ENCODE measurements at places on chromosomes 3 and 15. TPM values are rescaled to one million over a fixed set of nuclear protein-coding genes. Genes with fewer than 3 reads are reported as not detected.

- no peak for DNase-seq
Measured at GRCh38 chr15:91196768-91197167, 96.7 kb downstream of the SV2B start.

DNA sequence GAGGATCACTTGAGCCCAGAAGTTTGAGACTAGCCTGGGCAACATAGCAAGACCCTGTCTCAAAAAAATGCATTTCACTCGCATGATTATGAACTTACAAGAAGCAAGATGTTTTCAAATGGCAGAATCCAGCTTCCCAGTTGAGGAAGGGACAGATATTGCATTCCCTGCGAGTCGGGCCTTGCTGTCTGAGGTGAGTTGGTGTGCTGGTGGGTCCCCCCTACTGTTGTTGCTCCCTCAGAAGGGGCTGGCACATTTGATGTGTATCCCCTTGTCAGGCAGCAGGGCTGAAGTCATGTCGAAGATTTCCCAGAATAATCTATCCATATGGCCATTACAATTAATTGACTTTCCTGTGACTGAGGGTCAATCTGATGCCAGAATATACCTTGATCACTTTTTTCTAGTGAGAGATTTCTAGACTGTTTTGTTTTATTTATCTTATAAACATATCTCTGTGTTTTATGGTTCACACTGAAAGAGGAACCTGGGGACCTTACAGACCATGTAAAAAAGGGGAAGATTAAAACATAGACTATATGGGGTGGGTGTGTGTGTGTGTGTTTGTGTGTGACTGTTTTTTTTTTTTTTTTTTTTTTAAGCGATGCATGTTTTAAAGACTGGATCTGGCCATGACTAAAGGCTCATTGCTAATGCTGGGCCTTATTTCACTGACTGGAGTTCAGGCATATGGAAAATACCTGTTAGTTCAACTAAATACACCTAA is 112.1 kb upstream of the MRPS22 start:
- no peak for DNase-seq

DNA sequence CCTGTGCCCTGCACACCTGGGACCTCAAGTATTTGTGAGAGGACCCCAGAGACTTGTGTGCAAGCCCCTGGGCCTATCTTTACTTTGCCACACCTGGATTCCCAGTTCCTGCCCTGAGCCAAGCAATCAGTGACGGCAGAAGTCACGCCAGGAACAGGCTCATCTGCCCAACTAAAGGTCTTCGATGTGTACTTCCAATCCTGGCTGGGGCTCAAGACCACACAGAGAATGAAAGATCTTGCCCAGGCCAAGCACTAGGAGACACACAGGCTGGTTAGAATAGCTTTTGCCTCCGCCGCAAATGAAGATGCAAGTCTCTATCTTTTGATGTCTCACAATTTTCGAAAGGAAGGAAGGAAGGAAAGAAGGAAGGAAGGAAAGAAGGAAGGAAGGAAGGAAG is 228.8 kb downstream of the OCA2 start:
- no peak for DNase-seq

GRCh38 chr15:88788816-88789215 is 14.4 kb upstream of the ACAN start:
- DNase-seq, result no peak

DNA sequence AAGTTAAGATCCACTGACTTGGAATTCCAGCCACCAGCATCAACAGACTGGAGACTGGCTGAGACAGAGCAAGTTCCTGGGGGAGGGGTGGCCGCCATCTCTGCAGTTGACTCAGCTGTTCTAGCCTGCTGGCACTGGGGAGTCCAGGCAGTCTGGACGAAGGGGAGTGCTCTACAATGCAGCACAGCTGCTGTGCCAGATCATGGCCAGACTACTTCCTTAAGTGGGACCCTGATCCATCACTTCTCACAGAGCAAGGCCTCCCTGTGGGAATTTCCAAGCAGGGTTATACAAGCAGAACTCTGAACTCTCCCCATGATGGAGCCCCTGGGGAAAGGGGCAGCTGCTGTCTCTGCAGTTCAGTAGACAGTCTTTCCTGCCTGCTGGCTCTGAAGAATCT is 35.2 kb downstream of the PYGO1 start:
- no peak for DNase-seq

DNA sequence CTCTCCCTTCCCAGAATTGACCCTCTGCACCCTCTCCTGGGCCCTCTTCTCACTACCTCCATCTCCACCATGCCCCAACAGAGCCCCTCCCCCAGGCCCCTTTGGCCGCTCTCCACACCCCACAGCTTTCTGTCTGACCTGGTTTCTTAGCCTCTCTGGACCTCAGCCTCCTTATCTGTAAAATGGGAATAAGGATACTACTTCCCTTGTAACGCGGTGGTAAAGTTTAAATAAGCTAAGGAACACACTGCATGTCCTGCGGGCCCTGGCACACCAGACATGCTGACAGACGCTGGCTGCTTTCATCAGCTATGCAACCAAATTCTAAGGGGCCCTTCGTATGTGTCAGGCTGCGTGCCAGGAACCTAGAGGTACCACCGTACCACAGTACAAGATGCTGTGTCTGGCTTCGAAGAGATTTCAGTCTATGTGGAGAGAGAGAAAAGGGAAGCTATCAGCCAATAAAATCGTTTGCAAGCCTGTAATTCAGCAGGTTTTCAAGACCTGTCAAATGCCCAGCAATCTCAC is 777 bp upstream of the SLC51A start:
- DNase-seq, result no peak

GRCh38 chr3:194090716-194091115 is 45.2 kb upstream of the HES1 start:
- DNase-seq, result no peak

DNA sequence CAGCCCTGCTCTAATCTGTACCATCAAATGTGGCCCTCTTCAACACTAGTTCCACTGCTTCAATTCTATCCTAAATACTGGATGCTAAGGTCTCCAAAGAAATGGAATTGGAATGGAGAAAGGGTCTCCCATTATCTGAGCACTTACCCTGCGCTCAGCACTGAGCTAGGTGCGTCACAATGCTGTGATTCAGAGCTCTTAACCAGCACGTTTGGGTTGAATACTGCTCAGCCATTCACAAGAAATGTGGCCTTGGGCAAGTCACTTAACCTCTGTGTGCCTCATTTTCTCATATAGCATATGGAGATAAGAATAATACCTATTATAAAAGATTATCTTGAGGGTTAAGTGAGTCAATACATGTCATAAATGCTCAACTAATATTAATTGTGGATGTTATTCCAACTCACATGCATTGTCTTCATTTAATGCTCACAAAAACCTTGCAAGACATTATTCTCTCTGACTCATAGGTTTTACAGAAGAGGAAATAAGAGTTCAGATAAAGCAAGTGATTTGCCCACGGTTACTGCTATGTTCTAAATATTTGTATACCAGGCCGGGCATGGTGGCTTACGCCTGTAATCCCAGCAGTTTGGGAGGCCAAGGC is 27.4 kb upstream of the SRGAP3 start:
- no peak for DNase-seq

DNA sequence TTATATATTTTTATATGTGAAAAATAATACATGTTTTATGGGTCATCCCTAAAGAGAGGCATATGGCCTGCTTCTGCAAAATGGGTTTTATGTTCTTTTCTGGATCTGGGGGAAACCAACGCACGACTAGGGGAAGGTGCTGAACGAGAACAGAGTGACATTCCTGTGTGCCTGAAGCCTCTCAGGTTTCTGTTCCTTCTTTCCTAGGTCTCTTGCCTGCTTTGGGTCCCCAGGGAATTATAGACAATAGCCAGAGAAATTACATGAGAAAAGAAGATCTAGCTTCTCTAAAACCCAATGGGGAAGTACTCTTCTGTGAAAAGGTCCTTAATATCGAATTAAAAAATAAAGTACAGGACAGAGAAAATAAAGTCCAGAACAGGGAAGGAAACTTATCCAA is 66.5 kb downstream of the IGSF11 start:
- DNase-seq, result no peak

DNA sequence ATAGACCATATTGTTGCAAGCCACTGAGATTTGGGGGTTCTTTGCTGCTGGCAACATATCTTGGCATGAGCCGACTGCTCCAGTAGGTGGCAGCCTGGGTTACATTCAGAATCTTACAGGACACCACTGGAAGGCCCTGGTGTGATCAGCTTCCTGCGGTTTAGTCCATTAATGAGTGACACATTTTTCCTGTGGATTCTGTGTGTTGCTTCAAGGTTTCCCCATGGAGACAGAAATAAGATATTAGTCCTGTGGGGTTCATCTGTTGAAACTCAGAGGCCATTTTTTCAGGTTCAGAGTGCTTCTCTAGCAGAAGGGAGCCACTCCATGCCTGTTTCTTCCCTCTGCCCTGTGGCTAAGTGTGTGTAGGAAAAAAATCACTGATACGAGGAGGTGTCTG is 116.2 kb downstream of the MFSD1 start:
- DNase-seq, result no peak

GRCh38 chr15:59260090-59260489 is 53.4 kb downstream of the LDHAL6B start:
- DNase-seq, result no peak

DNA sequence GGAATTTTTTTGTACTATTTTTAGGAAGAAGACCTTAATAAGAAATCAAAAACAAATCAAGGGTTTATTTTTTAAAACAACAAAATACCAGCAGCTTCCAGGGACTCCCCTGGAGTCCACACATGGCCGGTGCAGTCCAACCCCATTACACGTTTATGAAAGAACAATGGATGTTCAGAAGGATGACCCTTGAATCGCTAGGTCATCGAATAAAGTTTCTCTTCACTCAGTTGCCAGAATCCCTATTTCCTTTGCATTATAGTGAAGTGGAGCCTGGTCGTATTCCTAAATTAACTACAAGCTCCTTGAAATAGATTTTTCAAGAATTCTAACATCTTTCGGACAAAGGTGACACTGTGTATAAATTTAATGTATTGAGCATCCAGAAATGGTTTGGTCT is 95.1 kb downstream of the BDH1 start:
- no peak for DNase-seq

The CFAP44 gene
- total RNA-seq, result 0.71 TPM

The CAV3 gene
- total RNA-seq, result not detected

The PTH1R gene
- not detected for total RNA-seq

The SECISBP2L gene
- total RNA-seq, result 28.6 TPM

The ZMYND10 gene
- 1.9 TPM for total RNA-seq

The CCRL2 gene
- total RNA-seq, result 0.72 TPM

The ZPLD1 gene
- total RNA-seq, result not detected

The TUSC7 gene
- not detected for total RNA-seq

The MASP1 gene
- not detected for total RNA-seq

The RCN2 gene
- 34.7 TPM for total RNA-seq

Data from activated naive CD4-positive, alpha-beta T cell treated with anti-CD3 and anti-CD28 coated beads, Interleukin-2, amount 50 U/mL, for 72 hours (primary cell).